Thoracic aorta (tissue), 2 donors: ENCODE measurements at places on chromosomes 16 and 17.

GRCh38 chr17:43328650-43329049, 70.1 kb upstream of the ARL4D start:
- no peak for DNase-seq

DNA sequence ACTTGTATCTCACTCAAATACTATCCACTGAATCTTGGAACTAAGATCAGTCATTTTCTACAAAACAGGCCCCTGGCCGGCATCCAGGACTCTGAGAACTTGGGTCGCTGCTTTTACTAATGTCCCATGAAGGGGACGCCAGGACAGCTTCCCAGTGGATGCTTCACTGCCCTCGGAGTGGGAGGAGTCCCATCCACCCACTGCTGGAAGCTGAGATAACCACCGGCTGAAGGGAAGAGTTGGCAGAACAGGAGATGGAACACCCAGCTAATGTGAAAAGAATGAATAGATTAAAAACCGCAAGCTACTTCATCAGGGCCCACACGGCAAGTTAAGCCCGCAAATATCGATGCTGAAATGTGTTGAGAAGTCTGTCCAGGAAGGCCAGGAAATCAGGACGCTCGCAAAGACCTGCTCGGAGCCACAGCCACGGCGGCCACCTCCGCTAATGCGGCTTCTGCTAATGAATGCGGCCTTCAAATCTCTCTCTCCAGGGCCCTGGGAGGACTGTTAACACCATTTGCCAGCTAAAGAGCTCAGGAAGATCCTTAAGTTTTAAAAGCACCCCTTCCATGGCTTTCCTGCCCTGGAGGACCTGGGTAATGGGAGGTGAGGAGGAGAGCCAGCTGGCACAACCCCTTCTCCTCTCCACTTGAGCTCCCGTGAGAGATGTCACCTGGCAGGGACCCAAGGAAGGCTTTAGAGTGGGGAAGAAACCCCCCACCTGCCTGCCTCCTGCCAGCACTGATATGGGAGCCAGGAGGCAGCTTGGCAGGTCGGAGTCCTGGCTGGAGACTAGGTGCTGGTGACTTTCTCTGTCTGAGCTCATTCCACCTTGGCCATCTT, 226.6 kb upstream of the RPL38 start:
- DNase-seq: no peak

DNA sequence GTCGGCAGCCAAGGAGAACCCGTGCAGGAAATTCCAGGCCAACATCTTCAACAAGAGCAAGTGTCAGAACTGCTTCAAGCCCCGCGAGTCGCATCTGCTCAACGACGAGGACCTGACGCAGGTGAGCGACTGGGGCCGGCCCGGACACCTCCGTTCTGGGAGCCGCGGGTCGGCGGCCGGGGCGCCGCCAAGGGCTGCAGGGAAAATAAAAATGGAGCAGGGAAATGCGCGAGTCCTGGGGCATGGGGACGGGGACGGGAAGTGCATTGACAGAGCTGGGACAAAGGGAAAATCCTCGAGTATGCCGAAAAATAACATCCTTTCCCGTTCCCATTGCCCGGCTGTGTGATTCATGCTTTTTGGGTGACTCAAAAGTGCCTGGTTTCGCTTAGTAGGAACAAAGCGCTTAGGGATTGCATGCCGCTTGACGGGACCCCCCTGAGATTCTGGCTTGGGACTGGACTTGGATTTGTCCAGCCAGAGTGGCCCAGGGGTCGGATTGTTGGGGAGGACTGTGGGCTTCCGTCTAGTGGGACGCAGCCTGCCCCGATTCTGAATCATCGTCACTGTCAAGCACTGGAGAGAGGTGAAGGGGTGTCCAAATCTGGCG, 699 bp downstream of the MPRIP start:
- DNase-seq: no peak

DNA sequence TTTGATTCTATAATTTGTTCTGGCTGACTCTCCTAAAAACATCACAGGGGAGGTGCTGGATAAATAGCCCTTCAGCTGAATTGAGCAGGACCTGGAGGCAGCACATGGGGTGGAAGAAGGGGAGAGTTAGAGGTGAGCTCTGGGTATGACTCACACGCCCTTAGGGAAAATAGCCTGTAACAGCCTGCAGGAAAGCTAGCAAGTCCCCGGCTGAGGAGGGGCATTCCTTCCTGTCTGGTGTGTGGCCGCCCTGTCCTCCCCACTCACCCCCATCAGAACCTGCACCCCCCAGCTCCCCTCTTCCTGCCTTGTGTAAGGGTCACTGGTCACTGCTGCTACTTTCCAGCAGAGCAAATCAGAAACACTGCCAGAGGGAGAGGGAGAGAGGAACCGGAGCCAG, 187.4 kb downstream of the C16orf95 start:
- no peak for DNase-seq

GRCh38 chr17:82598256-82599119, 49.8 kb downstream of the WDR45B start:
- no peak for DNase-seq

GRCh38 chr17:32488604-32489180, 1.9 kb downstream of the CDK5R1 start:
- DNase-seq: no peak
